ENCODE measurements at places on chromosomes 6 and 20.

GRCh38 chr6:21166754-21167153 lies 426.8 kb upstream of the SOX4 start:
- no peak for DNase-seq

- no peak for DNase-seq
These were observed 175.9 kb upstream of the AFDN start for GRCh38 chr6:167650730-167651317.

- DNase-seq = no peak
These were observed 102.0 kb downstream of the POPDC3 start for GRCh38 chr6:105077596-105078385.

DNA sequence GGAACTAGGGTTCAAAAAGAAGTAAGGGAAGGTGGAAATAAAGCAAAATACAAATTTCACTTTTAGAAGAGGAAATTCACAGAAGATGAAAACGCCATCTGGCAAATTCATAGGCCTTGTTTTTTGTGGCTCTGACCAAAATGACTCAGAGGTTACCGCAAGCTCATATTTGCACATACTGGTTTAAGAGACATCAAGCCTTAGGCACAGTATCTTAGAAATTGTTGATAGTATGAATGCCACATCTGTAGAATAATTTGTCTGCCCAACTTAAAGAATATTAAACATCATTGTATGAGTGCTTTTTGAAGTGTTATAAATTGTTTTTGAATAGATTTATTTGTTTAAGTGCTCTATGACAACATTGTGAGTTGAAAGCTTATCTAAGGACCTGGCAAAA lies 10.6 kb downstream of the TAAR1 start:
- no peak for DNase-seq

GRCh38 chr6:47762502-47762901 lies 19.3 kb upstream of the OPN5 start:
- DNase-seq = no peak

DNA sequence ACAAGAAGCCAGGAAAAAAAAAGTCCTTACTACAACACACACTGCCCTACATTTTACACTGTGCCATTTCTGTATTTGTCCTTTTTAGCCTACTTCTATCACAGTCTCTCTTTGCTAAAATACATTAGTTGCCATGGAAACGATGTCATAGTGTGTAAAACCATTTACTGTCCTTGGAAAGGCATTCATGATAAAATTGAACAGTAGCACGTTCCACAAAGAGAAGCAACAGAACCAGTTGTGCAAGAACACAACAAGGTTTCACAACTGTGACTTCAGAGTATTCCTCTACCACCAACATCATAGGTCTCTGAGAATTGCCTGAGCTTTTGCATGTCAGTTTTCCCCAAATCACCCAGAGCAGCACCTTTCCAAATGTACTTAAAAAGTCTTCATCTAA lies 20.5 kb downstream of the FYN start:
- DNase-seq = no peak

Measured in naive thymus-derived CD4-positive, alpha-beta T cell (primary cell).